ENCODE measurements at places on chromosomes 3 and 15.

GRCh38 chr15:96066852-96067495, 263.5 kb upstream of the NR2F2 start:
- DNase-seq = no peak

DNA sequence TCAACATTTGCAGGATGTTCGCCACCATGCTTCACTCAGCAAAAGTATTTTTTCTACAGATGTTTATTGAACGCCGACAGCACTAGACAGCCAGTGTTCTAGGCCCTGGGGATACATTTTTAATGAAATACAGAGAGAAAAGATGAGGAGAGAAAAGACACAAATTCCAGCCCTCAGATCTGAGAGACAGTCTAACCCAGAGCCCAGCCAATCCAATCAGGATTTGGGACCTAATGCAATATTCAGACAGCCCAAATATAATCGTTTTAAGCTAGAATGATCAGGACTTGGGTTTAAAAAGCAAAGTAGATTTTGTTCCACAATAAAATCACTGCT, 174.8 kb downstream of the SLCO3A1 start:
- DNase-seq = no peak

- DNase-seq = no peak
These were observed 24.0 kb downstream of the RMDN3 start for GRCh38 chr15:40731034-40731433.

DNA sequence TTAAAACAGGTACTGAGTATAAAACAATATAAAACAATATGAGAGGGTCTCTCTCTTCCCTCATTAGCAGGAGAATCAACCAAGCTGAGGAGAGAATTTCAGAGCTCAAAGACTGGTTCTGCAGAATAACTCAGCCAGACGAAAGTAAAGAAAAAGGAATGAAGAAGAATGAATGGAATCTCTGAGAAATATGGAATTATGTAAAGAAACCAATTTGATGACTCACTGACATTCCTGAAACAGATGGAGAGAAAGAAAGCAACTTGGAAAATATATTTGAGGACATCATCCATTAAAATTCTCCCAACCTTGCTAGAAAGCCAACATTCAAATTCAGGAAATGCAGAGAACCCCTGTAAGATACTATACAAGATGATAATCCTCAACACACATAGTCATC, 630.9 kb downstream of the PYDC2 start:
- DNase-seq = no peak

DNA sequence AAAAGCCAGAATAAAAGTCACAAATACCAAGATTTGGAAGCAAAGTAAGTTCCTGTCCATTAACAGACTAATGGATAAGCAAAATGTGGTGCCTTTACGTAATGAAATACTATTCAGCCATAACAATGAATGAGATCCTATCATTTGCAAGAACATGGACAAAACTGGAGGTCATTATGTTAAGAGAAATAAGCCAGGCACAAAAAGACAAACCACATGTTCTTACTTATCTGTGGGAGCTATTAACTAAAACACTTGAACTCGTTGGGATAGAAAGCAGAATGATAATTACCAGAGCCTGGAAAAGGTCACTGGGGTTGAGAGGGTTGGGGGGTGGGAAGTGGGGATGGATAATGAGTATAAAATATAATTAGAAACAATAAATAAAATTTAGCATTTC, 1015.9 kb downstream of the OTOL1 start:
- no peak for DNase-seq

GRCh38 chr3:49343163-49343562, 3.3 kb upstream of the USP4 start:
- no peak for DNase-seq

GRCh38 chr15:33956397-33956796, 11.9 kb upstream of the CHRM5 start:
- DNase-seq = no peak

- no peak for DNase-seq
These were observed 386.0 kb upstream of the NECTIN3 start for GRCh38 chr3:110685630-110686029.

GRCh38 chr3:155230382-155230781, 63.1 kb downstream of the STRIT1 start:
- DNase-seq = no peak

DNA sequence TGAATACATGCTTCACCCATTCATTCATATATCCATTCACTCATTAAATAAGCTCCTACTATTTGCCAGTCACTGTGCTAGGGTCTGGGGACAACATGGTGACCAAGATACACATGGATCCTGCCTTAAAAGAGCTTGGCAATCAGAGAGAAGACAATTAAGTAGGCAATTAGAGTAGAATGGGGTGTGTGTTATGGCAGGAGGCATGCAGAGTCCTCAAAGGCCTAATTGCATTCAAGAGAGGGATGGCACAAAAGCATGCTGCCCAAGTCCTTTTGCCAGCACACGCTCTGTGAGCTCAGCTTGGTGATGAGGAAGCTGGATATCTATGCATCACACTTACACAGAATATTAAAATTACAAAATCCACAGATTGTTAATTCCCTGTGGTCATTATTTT, 2.8 kb upstream of the PRICKLE2 start:
- no peak for DNase-seq

- DNase-seq = no peak
These were observed 52.3 kb upstream of the ROBO1 start for GRCh38 chr3:79820089-79820488.

GRCh38 chr15:65421360-65422215, 1.2 kb downstream of the IGDCC4 start:
- DNase-seq = peak; percentile 47

DNA sequence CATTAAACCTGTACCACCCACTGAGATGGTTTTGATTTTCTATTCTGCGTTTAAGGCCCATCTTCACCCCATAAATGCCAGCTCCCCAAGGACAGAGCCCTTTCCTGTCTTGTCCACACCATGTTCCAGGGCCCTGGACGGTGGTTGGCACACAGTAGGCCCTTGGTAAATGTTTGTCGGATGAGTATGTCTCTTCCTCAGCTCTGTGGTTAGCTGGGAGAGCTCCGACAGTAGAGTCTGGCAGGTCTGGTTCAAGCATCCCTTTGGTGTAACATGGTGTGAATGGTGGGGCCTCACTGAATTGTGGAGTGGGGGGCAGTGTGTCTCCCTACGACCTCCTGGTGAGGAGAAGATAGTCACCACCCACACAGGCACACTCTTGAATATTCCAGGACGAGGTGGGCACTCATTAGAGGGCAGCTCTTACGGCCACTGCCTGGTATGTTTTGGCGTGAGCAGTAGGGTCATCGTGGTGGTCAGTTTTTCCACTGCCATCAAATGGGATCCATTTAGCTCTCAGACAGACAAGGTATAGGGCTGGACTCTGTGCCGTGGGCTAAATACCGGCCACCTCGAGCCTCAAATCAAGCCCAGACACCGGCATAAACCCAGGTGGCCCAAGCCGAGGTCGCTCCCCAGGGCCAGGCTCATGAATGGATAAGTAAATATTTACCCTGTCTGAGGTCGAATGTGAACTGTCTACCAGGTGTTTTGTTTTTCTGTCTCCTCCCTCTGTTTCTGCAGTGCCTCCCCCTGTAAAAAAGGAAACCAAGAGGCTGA, 61.3 kb downstream of the SMAD3 start:
- DNase-seq = peak; percentile 17

DNA sequence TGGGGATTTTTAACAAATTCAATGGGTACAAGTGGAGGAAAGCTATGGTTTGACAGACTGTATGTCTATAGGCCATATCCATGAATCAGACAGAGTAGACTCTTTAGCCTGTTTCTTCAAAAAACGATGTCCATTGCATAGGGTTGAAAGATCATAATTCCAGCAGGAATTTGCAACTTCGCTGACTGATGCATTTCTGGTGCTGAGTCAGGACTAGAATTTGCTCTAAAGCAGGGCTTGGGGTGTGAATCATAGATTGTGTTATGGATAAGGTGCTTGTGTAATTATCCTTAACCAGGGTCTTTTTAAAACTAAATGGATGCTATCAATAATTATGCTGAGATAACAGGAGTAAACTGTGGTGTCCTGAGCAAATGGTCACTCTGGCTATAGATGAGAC, 200.4 kb upstream of the TBC1D5 start:
- DNase-seq = no peak

DNA sequence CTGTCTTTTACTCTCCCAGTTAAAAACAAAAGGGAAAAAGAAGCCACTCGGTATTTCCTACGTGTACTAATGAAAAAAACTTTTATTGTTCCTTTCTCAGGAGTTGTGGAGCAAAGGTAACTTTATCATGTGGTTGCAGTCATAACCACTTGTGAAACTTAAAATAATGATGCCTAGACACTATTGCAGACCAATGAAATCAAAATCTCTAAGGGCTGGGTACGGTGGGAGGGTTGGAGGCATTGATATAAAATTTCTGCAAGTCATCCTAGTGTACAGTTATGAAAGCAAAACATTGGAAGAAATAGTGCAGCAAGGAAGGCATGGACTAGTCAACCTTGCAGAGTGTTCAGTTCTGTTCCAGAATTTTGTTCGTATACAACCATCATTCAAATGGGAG, 808.8 kb downstream of the TUSC7 start:
- DNase-seq = no peak

DNA sequence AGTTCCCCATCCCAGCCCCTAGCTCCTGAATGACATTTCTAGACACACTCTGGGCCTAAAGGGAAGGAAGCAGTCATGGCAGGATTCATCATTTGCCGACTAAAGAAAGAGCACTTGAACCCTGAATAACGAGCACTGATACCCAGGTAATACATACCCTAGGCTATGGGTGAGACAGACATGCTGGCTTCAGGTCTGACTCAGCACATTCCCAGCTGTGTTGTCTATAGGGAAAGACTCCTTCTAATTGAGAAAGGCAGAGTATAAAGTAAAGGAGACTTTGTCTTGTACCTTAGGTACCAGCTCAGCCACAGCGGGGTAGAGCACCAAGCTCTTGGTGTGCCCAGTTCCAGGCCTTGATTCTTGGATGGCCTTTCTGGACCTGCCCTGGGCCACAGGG, 870.5 kb downstream of the PDCD6IP start:
- DNase-seq = no peak

GRCh38 chr3:184077881-184078280, 19.0 kb upstream of the HTR3E start:
- no peak for DNase-seq

DNA sequence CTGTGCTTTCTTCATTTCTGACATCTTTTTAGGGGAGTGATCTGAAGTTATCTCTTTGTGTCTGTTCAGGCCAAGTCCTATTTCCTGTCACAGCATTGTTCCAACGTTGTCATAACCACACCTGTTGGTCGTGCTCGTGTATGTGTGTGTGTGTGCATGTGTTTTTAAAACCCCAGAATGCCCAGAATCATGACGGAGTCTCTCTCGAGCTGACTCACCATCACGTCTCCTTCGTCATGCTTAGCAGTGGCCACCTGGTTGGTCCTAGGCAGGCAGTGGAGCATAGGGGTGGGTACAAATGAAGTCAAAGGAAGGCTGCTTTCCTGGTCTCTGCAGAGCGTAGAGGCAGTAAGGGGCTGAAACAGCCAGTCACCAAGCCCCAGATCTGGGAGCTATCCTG, 126.8 kb upstream of the ABHD17C start:
- DNase-seq = no peak

GRCh38 chr3:99825004-99825640, 7.5 kb downstream of the CMSS1 start:
- DNase-seq = no peak

GRCh38 chr15:43920254-43920600, 93.4 kb downstream of the WDR76 start:
- no peak for DNase-seq

DNA sequence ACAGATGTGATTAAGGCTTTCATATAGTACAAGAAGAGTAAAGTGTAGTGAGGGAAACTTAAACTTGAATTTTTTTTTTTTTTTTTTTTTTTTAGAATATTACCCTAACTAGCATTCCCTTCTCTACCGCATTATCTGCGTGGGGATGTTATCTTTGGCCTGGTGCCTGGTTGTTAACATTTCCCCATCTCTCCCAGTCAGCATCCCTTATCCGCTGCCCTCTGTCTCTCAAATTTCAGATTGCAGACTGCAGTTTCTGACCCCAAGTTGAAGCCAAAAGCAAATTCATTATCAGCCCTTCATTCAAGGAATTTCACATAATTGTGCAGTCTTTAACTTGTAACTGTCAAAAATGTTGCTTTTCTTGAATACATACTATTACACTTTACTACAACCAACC, 353.0 kb downstream of the PLOD2 start:
- DNase-seq = no peak

GRCh38 chr15:40333922-40334492, 6.7 kb downstream of the CCDC9B start:
- DNase-seq = peak; percentile 41

GRCh38 chr3:101667844-101668243, 9.1 kb downstream of the ZBTB11 start:
- DNase-seq = no peak

DNA sequence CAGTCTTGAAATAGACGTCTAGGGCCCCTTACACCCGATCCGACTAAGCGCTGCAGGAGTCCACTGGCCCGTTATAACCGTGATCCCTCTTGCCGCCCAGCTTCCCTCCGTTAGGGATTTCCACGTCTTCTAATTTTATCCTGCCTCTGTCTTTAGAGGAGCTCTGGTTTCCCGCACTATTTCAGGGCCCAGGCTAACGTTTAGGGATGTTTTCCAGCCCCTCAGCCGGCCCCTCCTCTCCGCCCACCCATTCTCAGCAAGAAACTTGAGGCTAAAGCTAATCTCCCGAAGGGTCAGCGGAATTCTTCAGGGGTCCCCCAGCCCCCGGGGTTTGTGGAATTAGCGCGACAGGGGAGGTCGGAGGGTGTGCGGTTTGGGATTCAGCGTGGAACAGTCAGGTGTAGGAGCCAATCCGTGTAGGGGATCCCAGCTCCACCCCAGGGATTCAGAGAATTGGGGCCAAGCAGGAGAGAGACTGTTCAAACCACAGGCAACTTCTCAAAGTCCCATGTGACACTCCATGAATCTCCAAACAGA, 1.6 kb downstream of the PTX3 start:
- no peak for DNase-seq

DNA sequence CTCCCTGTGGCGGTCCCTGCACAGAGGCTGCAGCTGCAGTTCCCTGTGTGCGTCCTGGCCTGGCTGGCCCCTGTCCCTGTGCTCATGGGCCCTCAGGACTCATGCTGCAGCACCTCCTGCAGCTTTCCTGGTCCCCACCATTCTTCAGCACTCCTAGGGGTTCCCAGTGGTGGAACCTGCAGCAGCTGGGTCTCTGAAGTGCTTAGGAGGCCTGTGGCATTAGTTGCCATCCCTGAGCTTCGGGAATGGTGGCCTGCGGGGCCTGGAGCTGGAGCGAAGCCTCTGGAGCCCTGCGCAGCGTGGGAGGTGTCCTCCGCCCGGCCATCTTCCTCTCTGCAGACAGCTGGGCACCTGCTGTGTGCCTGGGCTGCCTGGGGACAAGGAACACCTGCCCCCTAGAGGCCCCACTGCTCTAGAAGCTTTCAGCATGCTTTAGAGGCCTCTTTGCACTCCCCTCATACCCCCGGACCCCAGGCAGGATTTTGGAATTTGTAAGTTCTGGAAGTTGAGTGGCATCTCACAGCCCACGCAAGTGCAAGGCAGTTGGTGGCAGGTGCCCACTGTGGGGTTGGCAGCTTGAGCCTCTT, 13.1 kb downstream of the PLXNA1 start:
- no peak for DNase-seq

DNA sequence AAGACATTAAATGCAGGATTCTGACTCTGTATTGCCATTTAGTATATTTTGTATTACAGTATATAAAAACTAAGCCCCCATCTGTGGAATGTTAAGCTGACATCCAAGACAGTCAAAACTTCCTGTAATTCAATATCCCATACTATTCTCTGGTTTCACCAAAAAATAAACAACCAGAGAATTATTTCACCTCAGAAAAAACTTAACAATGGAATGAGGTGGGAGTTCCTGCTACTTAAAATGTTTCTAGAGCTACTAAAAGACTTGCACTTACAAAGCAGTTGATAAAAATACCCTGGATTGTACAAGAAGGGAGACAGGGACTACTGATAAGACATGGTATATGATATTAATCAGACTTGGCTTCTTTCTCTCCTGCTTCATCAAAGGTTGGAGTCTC, 8.3 kb downstream of the ARL13B start:
- DNase-seq = no peak
